ENCODE measurements at places on chromosomes 2 and 18.

DNA sequence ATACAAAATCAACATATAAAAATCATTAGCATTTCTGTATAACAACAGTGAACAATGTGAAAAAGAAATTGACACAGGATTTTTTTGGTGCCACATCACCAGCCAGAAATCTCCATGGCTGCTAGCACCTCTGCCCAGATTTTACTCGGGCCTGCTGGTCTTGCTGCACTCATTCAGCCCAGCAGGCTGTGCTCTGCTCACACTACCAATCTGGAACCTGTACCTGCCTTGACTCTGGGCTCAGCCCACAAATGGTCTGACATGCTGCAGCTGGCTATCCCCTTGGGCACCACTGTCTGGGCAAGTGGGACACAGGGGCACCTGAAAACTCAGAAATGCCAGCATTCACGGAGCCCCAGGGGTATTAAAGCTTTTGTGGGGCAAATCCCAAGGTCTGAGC, 392.5 kb upstream of the NRXN1 start:
- DNase-seq = peak; percentile 20

- no peak for DNase-seq
Observed at GRCh38 chr2:137535897-137536296, 428.4 kb upstream of the HNMT start.

DNA sequence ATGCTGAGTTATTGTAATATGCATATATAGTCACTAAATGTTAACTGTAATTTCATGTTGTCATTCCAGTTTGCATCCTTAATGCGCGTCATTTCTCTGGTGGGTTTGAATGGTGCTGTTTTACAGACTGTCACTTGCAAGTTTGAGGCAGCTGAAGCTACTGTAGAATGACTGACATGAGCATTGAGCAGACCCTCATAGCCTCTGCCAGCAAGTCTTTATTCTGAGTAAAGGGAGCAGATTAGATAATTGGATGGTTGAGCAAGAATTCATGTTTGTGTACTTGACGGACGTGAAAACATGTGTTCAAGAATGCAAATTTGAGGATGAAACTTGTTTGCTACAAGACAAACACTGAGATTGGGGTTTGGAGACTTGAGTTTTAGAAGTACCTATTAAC, 854.8 kb upstream of the KLHL29 start:
- DNase-seq = no peak

- DNase-seq = no peak
Observed at GRCh38 chr2:73076701-73077423, 5.3 kb upstream of the SFXN5 start.

- DNase-seq = peak; percentile 92
Observed at GRCh38 chr2:176454893-176455815, 185.9 kb downstream of the MTX2 start.

DNA sequence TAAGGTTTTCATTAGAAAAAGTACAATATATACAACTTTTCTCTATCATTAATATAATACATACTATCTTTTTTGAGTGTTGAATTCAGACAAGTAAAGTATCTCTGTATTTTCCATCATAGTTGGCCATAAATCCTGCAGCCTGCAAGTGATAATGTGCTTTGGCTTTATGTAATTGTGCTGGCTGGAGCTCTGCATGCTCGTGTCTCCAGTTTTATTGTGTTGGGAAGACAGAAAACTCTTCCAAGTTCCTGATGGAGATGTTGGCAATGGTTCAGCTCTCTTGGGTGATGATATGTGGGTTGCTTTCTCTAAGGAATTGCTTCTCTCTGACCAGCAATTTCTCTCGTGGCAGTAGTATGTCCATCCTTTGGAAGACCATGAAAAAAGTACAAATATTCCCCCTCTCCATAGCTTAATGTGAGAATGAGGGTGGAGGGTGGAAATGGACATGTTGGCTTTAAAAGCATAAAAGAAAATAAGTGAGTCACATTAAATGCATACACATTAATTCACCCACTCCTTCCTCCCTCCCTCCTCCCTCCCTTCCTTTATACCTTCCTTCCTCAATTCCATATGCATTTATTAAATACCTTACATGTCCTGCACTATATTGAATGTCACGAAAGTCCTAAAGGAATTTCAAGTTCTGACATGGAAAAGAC, 344.2 kb downstream of the MTX2 start:
- no peak for DNase-seq

Measured in HAP-1 (cell line).